Activated naive CD4-positive, alpha-beta T cell treated with anti-CD3 and anti-CD28 coated beads for 36 hours (primary cell): ENCODE measurements at places on chromosomes 1 and 21. TPM values are rescaled to one million over a fixed set of nuclear protein-coding genes. Genes with fewer than 3 reads are reported as not detected.

DNA sequence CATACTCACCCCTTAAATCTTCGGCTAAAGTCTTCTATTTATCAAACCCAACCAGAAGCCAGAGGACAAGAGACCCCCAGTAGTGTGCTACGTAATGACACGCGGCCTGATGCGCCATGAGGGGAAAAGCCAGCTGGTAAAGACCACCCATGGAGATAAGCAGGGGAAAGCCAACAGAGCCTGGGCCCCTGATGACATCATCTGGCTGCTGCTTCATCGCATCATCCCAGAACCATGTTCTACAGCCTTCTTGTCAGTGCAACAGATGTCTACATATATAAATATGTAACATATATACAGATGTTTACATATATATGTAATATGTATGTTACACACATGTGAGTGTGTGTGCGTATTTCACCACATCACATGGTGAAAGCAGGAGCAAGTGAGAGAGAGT, 81.7 kb upstream of the VANGL1 start:
- H3K27ac ChIP-seq = no peak overlapping the region
- peaks cover 21% of the 10 kb centered on the region for H3K27me3 ChIP-seq
- no peak overlapping the region for H3K4me3 ChIP-seq
- H3K36me3 ChIP-seq = no peaks in the 10 kb centered on the region
- DNase-seq = no peak
- H3K4me1 ChIP-seq = no peaks in the 10 kb centered on the region

The SLC25A34 gene
- 0.43 TPM for total RNA-seq

The CFHR2 gene
- total RNA-seq = not detected

The LMX1A gene
- not detected for total RNA-seq

The SERTAD4 gene
- total RNA-seq = not detected

- H3K4me3 ChIP-seq = no peak overlapping the region
- H3K27ac ChIP-seq = no peak overlapping the region
- no peak for DNase-seq
- no peaks in the 10 kb centered on the region for H3K4me1 ChIP-seq
- no peaks in the 10 kb centered on the region for H3K36me3 ChIP-seq
Measured at GRCh38 chr1:157696966-157697628, 3.5 kb downstream of the FCRL3 start.

The MARK1 gene
- total RNA-seq = not detected
